Stimulated activated naive CD8-positive, alpha-beta T cell treated with anti-CD3 and anti-CD28 coated beads, Interleukin-15, amount 100 ng/mL, for 72 hours (primary cell): ENCODE measurements at places on chromosomes 7 and 10.

GRCh38 chr7:74235518-74236268 is 18.5 kb downstream of the RFC2 start:
- DNase-seq: no peak

DNA sequence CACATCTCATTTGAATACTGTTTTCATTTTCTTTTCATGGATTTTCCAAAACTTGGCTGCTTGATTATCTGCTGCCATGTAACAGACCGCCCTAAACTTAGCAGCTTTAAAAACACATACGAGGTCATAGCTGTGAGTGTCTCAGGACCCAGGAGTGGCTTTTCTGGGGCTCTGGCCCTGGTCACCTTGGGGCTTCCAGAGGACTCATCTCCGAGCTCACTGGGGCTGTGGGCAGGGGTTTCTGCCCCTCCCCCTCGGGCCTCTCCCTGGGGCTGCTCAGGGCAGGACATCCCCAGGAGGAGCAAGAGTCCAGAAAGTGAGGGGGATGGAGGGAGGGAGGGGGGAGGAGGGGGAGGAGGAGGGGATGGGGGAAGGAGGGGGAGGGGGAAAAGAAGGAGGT is 77.0 kb downstream of the NKX6-2 start:
- DNase-seq: no peak

DNA sequence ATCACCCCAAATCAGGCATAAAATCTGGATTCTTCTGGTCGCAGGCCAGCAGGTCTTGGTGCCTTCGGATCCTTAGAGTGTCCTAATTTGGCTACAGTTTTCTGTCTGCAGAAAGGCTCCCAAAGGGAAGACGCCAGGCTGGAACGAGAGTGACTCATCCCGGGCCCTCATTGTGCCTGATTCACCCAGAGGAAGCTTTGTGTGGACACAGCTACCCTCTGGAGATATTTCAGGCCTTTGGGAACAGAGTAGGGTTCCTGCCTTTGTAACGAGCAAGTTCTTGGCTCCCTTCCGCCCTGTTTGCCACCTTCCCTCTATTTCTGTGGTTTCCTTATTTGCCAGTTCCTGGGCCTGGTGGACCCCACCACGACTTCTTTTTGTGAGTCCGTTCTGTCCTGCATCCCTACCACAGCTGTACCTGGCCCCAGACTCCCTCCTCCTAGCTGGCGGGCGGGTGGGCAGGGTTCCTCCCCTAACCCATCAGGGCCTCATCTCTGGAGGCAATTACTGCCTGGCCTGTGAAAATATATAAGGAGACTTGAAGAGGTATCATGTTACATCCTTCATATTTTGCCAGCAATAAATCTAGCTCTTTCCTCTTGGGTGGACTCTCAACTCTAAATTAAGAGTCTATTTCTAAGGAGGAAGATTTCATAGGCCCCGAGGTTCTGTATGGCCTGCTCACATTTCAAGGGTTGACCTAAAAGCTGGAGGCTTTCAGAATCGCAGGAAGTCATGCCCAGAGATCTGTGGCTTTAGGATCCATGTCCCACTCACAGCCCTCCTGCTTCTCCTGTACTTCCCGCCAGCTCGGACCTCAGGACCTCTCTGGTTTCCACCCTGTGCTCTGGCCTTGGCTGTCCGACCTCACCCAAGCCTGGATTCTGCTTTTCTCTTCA is 219.2 kb upstream of the ZNF32 start:
- DNase-seq: no peak

DNA sequence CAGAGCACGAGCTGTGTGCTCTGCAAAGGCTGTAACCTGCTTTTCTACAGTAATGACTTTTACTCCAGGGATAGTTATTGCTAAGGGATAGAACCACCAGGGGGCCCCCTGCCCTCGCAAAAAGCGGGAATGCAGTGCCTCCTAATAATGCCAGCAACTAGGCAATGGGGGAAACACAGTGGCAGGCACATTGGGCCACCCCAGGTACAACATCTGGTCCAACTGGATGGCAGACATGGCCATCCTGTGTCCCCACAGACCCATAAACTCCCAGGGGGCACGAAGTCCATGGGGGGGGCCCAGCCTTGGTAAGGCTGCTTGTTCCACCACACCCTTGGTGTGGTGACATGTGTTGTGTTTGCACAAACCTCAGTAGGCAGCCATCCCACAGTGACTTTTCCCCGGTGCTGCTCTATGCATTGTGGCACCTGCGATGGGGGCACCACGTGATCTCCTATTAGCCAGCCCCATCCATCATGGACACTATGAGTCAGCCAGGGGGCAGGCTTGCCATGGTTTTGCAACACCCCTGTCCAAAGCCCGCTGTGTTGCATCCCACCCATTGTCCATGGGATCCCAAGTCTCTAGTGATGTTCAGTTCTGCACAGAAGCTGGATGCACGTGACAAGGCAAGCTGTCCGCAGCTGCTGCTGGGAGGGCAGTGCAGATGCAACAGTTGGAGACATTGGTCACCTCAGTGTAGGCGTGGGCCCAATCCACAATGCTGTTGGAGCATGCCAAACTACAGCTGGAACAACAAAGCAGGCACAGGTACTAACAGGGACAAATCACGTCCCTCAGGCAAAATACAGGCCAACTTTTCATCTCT is 84.0 kb downstream of the ANLN start:
- DNase-seq: no peak

DNA sequence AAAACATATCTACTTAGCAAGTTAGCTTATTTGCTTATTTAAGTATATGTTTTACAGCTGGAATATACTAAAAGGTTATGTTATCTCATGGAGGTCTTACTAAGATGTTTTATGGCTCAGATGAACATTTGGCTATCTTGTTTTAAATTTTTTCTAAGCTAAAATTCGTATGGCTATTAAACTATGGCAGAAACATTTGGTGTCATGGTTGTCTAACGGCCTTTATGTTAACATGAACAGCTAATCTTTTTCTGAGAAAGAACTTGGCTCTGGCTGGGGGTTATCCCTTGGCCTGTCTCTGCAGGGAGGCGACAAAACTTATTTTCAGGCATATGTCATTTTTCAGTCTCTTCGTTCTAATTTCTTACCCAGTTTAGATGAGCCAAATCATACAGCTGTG is 101.5 kb upstream of the MTPN start:
- no peak for DNase-seq

- no peak for DNase-seq
These were observed 37.9 kb downstream of the ST7 start for GRCh38 chr7:116991233-116991632.

DNA sequence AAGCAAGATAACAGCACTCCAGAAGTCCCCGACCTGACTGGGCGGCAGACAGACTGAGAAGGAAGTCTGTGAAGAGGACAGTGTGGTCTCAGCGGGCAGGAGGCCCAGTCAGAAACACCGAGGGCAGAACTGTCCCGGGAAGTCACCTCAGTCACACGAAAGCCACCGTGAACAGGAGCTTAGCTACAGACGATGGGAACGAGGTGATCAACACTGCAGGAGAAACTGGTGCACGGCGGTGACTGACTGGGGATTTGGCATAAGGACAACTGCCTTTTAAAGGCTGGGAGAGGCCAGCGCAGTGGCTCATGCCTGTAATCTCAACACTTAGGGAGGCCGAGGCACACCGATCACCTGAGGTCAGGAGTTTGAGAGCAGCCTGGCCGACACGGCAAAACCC is 217.8 kb downstream of the PTPRN2 start:
- DNase-seq: no peak

DNA sequence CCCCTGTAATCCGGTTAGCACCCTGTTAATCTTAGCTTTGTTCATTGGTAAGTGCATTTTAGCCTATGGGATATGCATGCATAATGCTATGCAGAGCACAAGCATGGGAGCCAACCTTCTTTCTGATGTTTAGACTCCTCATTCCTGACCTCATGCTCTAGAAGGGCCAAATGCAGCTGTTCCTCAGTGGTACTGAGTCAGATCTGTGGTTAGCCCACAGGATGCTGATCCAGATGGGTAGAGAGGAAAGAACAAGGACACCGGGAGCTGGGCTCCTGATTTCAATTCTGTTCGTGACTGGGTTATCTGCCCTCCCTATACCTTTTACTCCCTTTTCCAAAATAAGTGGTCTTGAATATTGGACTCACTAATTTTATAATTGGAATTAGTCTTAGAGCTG is 31.7 kb upstream of the C10orf90 start:
- DNase-seq: no peak

DNA sequence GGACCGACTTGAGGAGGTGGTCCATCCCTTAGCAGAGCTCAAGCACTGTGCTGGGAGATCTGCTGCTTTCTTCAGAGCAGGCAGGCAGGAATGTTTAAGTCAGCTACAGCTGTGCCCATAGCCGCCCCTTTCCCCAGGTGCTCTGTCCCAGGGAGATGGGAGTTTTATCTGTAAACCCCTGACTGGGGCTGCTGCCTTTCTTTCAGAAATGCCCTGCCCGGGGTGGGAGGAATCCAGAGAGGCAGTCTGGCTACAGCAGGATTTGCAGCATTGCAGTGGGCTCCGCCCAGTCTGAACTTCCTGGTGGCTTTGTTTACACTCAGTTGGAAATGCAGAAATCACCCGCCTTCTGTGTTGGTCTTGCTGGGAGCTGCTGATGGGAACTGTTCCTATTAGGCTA is 51.2 kb upstream of the SEMA3A start:
- DNase-seq: no peak

GRCh38 chr10:131963350-131963749 is 18.4 kb downstream of the BNIP3 start:
- no peak for DNase-seq

- no peak for DNase-seq
These were observed 315.5 kb downstream of the PTPRN2 start for GRCh38 chr7:158272091-158272490.

- DNase-seq: no peak
These were observed 187.5 kb downstream of the NRP1 start for GRCh38 chr10:33147013-33147310.

DNA sequence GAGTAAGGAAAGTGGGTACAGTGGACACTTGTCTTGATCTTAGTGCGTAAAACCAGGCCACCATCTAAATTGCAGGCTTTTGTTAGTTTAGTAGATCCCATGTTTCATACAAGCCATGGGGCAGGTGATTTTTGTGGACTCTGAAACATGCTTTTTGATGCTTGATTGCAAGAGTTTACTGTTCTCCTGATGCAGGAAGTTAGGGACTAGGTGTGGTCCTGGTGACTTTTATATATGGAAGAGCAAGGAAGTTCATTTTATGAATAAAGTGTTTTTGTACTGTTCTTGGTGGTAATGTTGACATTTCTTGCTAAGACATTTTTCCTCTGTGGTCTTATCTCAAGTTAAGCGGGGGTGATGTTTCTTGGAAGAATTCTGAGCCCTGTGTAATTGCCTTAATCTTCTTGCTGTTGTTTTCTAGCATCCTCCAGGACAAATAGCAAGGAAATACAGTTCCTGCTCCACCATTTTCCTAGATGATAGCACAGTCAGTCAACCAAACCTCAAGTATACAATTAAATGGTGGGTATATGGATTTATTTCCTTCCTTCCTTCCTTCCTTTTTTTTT is 89.0 kb upstream of the GJD4 start:
- no peak for DNase-seq

DNA sequence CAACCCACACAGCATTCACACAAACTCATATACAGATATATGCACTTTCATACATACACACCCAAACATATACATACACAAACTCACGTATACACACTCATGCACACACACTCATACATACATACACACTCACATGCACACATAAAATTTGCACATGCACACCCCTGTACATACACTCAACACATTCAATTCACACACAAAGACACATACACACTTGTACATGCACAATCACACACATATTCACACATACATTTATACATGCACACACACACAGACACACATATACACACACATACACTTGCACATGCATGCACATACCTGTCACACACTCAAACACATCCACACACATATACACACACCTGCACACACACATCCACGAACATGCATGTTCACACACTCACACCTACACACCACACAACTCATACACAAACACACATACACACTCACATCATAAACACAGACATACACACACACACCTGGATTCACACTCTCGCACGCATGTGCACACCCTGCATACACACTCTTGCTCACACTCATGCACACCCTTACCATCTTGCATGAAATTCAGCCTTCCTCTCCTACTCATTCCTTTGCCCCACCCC is 451.2 kb downstream of the GRID1 start:
- DNase-seq: no peak

- no peak for DNase-seq
These were observed 131.7 kb upstream of the CHST15 start for GRCh38 chr10:124225029-124225466.

DNA sequence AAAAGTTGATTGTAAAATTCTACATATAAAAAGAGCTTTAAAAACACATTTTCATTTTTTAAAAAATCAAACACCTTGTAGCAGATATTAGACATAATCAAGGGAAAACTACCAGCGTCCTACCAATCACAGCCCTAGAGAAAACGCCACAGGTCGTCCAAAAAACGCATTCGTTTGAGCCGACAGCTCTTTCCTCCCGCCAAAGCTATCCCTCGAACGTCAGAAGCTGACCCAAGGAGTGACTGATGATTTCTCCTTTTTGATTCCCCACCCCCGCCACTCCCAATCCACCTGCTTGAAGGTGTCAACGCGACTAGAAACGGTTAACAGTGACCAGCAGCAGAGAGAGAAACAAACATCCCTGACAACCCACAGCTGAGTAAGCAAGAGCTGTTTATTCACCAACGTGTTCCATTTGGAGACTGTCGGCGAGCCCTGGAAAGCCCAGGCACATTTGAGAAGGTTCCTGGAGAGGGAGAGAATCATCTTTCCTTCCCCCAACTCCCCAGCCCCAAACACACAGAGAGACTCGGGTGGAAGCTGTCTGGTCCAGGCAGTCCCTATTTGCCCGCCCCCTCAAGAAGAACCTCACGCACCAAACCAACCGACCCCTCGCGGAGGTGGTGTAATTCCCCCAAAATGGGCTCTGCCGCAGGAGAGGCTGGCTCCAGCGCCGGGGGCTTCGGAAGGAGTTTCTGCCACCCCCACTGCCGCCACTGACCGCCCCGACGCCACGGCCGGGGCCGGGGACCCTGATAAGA is 622 bp downstream of the CPEB3 start:
- DNase-seq: peak; percentile 48

DNA sequence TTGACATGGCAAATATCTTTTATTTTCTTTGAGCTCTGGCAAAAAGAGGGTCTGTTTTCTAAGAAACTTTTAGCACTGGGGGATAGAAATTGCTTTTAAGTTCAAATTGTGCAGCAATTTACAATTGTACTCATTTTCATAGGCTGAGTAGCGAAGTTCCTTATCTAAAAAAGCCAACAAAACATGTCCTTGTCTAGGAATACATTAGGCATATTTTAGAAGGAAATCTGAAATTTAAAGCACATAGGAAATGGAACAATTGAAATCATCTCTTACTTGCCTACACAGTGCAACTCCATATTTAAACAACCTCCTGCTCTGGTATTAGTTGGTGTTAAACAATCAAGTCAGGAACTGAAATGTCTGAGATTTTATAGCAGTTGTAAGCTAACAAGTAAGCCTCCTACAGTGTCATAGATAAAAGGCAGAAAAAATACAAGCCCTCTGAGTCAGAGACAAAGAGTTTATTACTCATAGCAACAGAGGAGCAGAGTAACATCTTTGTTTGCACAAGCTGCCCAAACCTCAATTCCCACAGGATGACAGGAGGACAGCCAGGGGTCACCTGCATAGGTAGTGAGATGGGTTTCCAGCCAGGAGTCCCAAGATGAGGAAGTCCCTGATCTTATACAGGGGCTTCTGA is 280.2 kb upstream of the HGF start:
- no peak for DNase-seq
